Stimulated activated CD8-positive, alpha-beta memory T cell treated with anti-CD3 and anti-CD28 coated beads, Interleukin-4, amount 100 ng/mL, for 1 hour (primary cell): ENCODE measurements at places on chromosomes 3 and 15.

DNA sequence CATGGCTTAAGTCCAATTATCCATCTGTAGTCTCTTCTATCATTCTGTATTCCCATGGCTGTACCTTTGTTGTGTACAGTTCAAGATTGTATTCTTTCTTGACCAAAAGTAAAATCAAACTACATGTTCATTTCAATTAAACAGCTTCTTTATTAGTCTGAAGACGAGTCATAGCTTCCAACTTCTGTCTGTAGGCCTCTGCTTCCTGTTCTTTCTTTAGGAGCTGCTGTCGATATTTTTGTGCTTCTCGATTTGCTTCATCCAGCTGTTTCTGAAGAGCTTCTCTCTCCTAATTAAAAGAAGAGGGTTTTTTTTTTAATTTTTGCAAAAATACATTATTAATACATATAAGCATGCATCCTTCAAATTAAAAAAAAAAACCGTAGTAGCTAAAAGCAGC is 13.0 kb upstream of the HDC start:
- DNase-seq = no peak

- no peak for DNase-seq
Observed at GRCh38 chr3:39721076-39721475, 88.3 kb upstream of the MYRIP start.

DNA sequence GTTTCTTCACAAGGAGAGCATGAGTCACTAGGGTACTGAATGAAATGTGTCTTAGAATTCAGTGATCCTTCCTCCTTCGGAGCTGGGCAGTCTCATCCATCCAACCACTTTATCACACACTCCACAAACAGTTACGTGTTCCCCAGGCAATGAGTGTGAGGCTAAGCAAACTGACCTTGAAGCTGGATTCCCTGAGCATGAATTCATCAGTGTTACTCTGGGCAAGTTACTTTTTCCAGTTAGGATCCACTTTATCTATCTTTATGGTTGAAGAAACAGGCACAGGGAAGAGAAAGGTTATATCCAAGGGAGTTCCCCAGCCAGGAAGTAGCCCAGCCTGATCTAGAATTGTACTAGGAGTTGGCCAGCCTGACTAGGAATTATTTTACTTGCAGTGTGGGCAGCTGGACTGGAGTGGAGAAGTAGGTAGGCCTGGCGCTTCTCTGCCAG is 17.1 kb upstream of the GCNT3 start:
- DNase-seq = no peak

- DNase-seq = no peak
Observed at GRCh38 chr15:29573197-29573838, 248.9 kb downstream of the TJP1 start.

DNA sequence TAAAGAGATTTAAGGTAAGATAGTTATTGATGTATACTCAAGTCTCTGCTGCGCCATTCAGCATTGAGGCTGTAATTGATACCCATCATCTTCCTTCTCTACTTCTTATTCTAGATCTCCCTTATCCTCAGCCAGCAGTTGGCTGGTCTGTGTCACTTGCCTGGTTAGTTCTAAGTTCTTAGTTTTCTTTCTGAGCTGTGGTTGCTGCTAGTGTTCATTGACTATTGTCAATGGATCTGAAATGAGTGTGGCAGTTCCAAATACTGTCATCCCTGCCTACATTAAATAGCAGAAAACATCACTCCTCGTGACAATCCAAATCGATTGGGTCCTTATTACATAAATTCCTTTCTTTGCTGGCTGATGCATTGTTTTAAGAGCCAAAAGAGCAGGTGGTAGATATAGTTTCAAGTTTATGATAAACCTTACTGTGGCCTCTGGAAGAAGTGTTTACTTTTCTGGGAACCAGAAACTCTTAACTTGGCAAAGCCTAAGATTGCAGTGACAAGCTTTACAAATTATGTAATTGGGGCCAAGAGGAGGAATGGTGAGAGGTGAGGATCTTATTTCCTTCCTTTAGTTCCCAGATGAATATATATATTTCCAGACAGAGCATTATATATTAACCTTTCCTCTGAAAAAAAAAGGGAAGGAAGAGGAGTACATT is 168.0 kb downstream of the GMNC start:
- DNase-seq = no peak

DNA sequence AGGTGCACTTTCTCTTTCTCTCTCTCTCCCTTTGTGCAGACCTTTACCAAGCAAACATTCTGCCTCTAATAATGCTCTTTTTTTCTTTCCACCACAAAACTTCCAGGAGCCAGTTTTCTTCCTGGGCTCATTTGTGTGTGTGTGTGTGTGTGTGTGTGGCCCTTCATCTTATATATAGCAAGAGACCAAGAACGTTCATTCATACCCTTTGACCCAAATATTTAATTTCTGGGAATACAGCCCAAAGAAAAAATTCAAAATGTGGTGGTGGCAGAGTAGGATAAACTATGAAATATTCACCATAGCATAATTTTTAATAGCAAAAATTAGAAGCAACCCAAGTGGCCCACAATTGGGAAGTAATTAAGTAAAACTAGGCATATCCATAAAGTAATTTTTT is 398.9 kb downstream of the IGSF11 start:
- DNase-seq = no peak
